ENCODE measurements at places on chromosomes 4 and X. TPM values are rescaled to one million over a fixed set of nuclear protein-coding genes. Genes with fewer than 3 reads are reported as not detected.

The GABRQ gene
- total RNA-seq = not detected

The CYBB gene
- total RNA-seq = 0.36 TPM

The F8A1 gene
- total RNA-seq = 1.9 TPM

The RIPPLY1 gene
- not detected for total RNA-seq

The MYOZ2 gene
- total RNA-seq = 1.8 TPM
